ENCODE measurements at places on chromosomes 3 and 15.
A peak's percentile ranks its signal among the peaks of the same experiment; 100 is the strongest.

GRCh38 chr3:61702453-61702852 lies 141.1 kb downstream of the PTPRG start:
- no peak for DNase-seq

DNA sequence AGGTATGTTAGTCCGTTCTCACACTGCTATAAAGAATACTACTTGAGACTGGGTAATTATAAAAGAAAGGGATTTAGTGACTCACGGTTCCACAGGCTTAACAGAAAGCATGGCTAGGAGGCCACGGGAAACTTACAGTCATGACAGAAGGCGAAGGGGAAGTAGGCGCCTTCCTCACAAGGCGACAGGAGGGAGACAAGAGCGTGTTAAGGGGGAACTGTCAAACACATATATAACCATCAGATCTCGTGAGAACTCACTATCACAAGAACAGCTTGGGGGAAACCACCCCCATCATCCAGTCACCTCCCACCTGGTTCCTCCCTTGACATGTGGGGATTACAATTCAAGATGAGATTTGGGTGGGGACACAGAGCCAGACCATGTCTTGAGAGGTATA lies 30.4 kb downstream of the SPRED1 start:
- DNase-seq: no peak

DNA sequence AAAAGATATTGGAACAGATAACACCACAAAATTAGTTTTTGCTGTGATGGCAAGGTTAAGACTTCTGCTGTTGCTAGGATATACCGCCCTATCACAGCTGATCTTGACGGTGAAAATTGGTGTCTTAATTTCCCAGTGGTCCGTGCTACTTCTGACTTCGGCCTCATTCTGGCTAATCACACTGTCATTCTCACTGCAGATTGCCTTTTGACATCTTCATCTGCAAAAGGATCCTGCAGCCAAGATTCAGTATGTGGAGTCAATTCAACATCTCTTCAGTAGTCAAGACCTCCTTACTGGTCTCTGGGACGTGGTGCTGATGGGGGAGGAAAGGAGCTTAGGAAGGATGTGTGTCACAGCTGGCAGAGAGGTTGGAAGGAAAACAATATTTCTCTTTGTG lies 438.6 kb downstream of the WDR72 start:
- no peak for DNase-seq

DNA sequence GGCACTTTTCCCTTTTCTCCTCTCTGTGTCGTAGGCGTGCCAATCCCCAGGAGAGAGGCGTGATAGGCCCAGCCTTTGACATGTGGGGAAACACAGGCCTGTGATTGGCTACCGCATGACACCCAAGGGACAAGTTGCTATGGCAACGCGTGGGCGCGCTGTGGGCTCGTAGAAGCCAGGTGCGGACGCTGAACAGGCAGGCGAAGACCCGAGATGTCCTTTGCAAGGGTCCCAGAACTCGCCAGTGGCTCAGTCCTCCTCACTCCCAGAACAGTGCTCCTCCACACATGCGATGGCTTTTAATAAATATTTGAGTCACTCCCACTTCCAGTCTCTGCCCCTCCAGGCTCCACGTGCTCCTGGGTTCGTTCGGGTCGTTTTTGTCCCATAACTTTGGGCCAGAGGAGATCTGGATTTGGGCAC lies 4.2 kb downstream of the SLC51B start:
- peak; percentile 82 for DNase-seq

GRCh38 chr3:155714295-155714718 lies 30.6 kb downstream of the PLCH1 start:
- DNase-seq: no peak

DNA sequence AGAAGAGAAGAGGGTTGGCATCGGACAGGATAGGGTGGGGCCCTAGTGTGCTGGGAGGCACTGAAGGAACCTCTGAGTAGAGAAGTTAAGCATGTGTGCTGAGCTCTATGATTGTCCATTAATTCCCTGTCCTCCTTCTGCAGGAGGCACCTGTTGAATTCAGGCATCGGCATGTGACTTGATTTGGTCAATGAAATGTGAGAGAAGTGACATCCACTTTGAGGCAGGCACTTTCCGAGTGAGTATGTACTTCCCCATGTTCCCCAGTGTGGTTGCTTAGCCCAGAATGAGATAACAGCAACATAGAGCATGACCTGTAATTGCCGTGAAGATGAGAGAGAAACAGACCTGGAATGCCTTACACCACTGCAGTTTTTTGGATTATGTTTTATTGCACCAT lies 224.8 kb downstream of the RPLP1 start:
- no peak for DNase-seq

DNA sequence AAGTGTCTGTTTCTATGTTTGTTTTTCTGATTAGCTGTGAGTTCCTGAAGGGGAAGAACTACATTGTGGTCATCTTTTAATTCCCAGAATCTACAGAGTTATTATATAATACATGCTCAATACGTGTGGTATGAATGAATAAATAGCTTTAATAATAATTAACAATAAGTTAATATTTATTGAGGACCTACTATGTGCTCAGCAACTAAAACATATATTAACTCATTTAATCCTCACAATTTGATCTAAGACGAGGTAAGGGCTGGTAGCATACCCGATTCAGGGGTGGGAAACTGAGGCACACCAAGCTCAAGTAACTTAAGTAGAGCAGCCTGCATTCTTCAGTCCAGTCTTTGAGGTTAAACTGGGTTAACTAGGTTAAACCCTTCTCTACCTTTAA lies 553.8 kb downstream of the FOXP1 start:
- no peak for DNase-seq

- DNase-seq: no peak
Observed at GRCh38 chr3:149575961-149576564, 81.8 kb downstream of the WWTR1 start.

DNA sequence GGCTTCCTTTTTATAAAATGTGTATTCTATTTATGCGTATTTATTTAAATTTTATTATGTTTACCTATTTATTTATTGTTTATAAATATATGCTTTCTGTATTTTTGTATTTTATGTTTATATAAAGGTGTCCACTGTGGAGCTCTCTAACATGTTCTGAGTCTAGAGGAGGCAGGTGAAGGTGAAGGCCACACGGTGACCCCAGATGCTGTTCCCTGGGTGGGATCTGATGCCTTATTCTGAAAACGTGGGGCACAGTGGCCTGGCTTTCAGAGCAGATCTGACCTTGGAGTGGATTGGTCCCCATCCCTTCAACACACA lies 104.7 kb upstream of the SLC7A14 start:
- DNase-seq: no peak

DNA sequence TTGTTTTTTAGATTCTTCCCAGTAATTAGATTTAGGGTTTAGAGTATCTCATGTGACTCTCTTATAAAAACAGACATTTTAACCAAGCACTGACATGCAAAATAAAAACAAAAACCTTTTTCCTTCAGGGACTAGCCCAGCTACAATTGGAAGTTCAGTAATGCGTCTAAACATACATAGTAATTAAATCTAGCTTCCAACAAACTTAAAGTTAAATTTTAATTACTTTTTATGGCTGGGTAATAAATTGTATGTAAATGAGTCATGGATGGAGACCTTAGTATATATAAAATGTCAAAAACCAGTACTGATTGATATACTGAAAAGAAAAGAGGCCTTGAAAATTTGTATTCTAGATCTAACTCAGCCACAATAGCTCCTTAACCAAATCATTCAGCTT lies 43.6 kb upstream of the AP4E1 start:
- DNase-seq: no peak

DNA sequence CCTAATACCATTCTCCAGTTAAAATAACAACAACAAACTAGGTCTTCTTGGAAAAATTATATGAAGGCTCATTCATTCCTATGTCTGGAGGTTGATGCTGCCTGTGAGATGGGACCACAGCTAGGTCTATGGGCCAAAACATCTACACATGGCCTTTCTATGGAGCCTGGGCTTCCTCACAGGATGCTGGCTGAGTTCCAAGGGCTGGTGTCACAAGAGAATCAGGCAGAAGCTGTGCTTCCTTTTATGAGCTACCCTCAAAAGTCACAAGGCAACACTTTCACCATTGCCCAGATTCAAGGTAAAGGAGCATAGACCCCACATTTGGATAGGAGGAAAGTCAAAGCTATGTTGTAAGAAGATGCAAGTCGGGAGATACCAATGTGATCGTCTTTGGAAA lies 4.6 kb upstream of the RTP2 start:
- DNase-seq: no peak

GRCh38 chr15:52054381-52054780 lies 35.4 kb downstream of the MAPK6 start:
- no peak for DNase-seq

DNA sequence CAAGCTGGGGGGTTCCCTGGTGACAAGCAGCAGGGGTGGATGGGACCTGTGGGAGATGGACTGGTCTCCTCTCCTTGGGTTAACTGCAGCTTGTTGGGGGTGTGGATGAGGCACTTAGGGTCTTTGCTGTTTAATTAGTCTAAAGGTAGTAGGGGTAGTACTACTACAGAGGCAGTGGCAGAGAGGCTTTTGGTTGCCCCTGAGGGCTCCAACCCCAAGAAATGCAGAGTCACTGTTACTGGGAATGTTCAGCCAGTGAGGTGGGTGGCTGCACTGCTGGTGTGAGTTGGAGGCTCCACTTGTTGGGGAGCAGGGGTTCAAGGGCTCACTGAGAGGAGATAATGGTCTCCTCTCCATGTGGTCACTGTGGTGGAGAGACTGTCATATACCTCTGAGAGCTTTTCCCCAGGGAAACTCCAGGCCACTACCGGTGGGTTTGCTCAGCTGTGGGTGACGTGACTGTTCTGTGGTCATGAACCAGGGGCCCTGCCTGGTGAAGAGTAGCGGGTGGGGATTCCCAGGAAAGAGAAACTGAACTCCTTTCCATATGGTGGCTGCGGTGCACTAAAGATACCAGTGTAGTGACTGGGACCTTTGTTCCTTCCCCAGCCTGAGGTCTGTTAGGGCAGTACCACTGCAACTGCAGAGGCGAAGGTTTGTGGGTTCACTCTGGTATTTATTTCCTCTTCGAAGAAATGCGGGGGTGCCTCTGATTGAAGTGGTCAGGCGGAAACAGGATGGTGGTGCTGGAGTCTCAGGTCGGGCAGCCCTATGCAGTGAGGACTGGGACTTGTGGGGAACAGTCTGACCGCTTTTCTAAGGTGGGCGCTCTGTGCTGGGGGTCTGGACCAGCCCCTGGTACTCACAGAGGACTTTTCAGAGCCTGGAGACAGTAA lies 68.9 kb upstream of the TNFSF10 start:
- DNase-seq: peak; percentile 84

- DNase-seq: no peak
Observed at GRCh38 chr15:66720206-66721010, 18.4 kb downstream of the SMAD6 start.

DNA sequence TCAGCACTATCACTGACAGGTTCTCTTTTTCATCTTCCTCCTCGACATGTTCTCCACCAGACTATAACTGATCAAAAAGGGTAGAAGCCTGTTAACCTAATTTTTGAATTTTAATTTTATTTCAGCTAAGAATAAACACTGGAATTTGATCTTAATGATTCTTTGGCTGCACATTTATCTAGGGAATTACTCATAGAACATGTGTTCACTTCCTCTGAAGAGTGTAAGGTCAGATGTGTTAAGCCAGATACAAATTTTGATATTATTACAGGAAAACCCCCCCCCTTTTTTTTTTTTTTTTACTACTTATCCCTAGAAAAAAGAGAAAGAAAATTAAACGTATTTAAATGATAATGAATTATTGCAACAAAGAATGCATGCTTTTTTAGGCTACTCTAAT lies 15.0 kb downstream of the DCBLD2 start:
- no peak for DNase-seq

DNA sequence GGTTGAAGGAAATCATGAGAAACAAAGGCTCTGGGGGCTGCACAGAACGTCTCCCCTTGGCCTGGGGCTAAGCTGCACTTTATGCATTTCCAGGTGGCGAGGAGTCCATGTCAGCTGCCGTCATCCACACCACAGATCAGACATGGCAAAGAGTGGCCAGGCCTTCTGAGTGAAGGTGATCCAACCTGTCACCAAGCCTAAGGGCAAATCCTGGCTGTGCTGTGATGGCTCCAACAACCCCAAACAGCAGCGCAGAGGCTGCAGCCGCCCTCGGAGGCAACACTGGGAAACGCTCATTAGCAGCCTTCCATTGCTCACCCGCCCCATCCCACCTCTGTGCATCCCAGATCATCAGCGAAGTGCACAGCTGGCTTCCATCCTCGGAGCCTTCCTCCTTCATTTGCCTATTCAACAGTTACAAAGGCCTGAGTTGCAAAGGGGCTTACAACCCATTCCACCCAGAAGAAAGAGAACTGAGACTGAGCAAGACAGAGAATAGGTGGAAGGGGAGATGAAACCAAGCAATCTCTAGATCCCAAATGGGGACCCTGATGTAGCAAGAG lies 55.7 kb downstream of the SRGAP3 start:
- no peak for DNase-seq

DNA sequence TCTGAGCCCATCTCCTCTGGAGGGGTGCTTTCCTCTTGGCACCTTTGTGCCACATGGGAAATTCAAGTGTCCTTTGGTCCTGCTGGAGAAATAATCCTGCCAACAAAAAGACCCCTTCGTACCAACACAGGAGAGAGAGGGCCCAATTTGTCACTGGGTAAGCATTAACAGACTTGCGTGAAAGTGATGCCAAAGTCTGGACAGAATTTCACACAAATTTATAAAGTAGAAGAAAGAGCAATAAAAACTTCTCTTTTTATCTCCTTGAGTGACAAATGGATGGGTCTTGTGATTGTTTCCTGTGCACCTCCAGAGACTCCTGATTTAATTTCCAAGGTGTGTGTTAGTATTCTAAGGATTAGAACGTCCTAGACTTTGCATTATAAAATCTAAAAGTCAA lies 14.9 kb downstream of the DPH3 start:
- DNase-seq: no peak

DNA sequence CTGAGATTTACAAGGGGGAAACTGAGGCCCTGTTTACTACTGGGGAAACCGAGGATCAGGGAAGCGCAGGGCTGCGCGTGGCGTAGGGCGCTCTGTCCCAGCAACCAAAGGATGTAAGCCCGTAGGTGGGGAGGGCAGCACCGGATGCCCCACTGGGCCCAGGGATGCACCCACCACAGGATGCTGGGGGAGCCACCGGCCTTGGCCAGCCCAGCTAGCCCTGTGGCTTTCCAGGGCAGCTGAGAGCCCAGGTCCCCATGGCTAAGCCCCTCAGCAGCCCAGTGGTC lies 33.4 kb downstream of the RPN1 start:
- DNase-seq: no peak
